ENCODE measurements at places on chromosomes 1 and 21.

DNA sequence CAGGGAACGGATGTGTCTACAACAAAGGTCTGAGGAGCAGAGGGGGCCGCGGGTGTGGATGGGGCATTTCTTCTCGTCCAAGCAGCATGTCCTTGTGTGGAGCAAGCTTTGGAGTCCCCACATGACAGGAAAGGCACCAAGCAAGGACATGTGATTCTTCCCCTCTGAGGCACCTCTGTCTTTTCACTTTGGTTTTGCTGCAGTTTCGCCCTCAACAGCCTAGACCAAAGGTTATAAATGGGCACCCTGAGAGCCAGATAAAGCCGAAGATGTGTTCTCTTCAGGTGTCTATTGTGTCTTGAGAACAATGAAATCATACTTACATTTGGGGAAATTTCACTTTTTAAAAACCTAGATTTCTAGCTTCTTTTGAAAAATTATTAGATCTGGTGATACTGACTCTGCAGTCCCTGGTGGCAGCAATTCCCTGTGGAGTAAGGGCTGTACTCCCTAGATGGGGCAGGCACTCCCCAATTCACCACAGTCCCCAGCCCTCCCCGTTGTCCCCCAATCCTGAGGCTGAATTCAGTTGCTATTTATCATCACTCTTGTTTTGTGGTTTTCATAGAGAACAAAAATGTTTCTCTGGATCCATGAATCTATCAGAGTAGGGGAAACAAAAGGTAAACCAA lies 28.8 kb upstream of the IKBKE start:
- no peak for DNase-seq

DNA sequence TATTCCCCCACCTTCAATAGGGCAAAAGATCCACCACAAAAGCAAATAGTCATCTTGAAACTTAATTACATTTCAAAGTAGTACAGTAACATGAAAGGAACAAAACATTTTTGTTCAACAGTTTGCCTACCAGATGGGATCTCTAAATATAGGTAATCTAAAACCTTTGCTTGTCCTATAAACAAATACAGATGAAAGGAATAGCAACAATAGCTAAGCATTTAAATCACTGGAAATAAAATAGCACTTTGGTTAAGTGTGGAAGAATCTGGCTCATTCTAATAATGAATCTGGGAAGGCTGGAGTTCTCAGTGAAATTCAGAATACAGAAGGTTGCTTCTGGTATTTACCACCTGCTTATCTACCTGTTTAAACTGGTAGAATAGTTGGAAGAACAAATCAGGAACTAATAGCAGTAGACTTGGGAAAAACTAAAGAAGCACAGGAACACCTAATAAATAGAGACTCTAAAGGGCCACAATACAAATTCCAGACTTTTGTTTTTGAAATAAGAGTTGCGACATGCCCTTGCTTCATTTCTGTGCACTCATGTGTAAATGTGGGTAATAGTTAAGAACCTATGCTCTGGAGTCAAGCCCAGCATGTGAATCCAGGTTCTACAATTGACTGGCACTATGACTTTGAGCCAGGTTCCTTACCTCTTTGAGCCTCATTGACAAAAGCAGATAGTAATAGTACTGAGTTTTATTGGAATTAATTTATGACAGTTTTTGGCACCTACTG lies 2.3 kb upstream of the LYPLAL1 start:
- no peak for DNase-seq

GRCh38 chr1:203517426-203518110 lies 23.6 kb downstream of the OPTC start:
- no peak for DNase-seq

DNA sequence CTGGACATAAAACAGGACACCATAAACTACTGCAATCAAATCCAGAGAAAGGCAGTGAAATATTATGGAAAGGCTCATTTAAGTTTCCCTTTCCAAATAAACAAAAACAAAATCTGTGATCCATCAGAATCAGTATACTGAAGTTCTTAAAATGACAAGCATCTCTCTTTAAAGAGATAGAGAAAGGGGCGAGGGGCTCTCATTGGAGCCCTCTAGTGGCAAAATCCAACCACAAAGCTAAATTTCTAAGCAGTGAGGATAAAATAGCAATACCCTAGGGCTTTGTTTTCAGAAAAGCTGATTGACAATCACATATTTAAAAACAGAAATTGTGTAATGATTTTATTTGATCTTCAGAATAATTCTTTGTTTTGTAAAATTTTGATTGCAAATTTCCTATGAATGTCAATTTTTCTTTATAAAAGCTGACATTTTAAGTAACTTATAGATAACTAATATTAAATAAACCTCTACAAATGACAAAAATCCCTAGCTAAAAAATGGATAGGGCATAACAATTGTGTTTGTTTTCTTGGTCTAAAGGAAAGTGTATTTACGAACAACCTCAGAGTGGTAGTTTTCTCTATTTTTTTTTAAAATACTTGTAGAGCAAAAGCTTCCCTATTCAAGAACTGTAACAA lies 138.2 kb downstream of the COL24A1 start:
- peak; percentile 8 for DNase-seq

DNA sequence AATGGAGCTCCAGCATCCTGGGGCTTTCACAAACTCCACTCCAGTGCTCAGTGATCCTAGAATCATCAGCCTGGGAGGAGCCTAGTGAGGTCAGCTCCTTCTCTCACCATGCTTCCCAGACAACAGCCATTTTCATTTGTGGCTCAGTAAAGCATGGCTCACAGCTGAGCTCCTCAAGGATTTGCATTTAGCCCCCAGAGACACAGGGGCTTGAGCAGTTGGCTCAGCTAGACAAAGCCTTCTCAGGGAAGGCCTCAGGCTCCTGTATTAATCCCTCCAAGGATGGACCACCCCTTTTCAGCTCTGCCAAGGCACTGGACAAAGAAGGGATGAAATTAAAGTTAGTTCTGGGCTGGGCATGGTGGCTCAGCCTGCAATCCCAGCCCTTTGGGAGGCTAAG lies 39.5 kb downstream of the ERI3 start:
- DNase-seq, result no peak

All from hematopoietic multipotent progenitor cell treated with erythropoietin and hydrocortisone succinate and interleukin-3 and kit ligand, for 17 days (in vitro differentiated cells).